ENCODE measurements at places on chromosomes 6 and 20.

DNA sequence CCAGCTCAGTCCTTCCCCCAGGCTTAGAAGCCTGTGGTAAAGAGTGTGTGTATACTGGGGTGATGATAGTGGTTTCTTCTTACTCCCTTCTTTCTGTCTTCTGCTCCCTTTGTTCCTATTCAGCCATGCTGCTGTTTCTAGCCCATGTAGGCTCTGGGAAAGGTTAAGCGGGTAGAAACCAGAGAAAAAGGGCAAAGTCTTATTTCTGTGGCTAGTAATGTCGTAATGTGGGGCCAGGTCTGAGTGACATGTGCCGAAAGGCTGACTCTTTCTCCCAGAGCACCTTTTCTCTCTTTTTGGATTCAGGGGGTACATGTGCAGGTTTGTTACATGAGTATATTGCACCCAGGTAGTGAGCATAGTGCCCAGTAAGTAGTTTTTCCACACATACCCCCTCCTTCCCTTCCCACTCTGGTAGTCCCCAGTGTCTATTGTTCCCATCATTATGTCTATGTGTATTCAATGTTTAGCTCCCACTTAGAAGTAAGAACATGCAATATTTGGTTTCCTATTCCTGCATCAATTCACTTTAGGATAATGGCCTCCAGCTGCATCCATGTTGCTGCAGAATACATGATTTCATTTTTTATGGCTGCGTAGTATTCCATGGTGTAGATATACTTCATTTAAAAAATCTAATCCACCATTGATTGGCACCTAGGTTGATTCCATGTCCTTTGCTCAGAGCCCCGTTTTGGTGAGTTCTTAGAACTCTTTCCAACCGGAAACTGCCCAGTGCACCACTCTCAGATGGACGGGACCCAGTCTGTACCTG, 74.3 kb downstream of the EFHC1 start:
- no peak for DNase-seq

- DNase-seq: no peak
These were observed 7.8 kb downstream of the USP49 start for GRCh38 chr6:41887331-41887751.

GRCh38 chr6:68160348-68160747, 474.7 kb upstream of the ADGRB3 start:
- no peak for DNase-seq

- DNase-seq: no peak
These were observed 30.7 kb downstream of the CHD6 start for GRCh38 chr20:41587523-41587922.

GRCh38 chr6:116364321-116364720, 6.4 kb upstream of the DSE start:
- DNase-seq: no peak

DNA sequence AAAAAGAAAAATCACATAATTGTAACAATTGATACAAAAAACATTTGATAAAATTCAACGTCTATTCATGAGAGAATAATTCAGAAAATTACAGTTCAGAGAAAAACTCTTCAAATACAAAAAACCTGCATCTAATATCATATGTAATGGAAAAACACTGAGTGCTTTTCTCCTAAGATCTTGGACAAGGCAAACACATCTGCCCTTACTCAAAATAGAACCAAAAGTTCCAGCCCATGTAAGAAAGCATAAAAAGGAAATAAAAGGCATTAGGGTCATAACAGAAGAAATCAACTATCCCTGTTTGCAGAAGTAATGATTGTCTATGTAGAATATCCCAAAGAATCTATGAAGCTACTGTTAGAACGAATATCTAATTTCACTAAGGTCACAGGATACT, 721.4 kb downstream of the RFPL4B start:
- no peak for DNase-seq

DNA sequence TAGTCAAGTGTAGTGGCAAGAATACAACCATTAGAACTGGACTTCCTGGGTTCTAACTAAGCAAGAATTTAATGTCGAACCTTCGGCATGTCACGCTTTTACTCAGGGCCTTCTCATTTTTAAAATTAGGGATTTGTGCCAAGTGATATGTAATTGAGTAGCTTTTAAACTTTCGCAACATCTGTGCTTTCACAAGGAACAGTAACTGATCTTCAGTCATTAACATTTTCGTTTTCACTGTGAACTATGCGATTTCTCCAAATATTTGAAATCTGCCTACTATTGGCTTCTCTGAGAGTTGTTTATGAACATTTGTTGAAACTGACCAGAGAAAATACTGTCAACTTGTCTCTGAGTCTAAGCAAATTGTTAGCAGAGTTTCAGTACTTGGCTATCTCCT, 27.6 kb downstream of the GRM1 start:
- no peak for DNase-seq

DNA sequence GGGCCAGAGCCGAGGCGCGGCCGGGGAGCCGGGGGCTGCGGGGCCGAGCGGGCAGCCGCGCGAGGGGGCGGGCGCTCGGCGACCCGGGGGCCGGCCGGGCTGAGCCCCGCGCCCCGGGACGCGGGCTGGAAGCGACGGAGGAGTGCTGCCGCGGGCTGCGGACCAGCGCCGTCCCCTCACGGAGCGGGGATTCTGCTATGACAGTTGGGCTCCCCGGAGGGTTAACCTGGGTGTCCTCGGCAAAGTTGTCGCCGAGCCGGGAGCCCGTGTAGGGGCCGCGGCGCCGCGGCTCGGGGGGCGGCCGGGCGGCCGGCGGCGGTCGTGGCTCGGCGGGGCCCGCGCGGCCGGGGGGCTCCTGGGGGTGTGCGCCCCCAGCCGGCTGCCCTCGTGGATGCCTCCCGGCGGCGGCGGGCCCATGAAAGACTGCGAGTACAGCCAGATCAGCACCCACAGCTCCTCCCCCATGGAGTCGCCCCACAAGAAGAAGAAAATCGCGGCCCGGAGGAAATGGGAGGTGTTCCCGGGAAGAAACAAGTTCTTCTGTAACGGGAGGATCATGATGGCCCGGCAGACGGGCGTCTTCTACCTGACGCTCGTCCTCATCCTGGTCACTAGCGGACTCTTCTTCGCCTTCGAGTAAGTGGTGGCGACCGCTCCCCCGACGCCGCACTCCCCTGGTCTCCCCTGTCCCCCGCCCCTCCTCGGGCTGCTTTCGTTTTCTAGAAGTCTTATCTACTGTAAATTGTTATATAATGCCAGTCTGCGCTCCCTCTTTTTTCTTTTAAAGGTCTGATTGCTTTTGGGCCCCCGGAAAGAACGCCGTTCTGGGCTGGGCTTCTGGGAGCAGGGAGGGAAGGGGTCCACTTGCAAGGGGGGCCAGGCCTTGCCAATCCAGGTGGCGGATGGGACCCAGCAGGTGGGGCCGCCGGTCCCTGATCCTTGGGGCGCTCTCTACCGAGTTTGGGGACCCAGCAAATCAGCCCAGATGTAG, 936 bp downstream of the ZDHHC14 start:
- peak; percentile 68 for DNase-seq

DNA sequence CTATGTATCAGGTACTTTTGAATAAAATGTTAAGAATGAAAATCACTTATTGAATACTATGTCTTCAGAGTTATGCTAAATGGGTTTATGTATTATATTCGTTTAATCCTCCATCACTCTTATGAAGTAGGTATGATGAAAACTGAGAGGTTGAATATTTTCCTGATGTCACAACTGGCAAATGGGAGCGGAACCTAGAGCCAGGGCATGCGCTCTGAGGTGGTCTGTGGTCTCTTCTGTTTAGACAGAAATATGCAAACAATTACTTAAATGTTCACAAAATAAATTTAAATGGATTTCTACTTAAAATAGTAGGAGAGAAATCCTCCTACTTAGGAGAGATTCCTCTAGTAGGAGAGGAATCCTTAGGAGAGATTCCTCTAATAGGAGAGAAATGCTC, 21.3 kb upstream of the UTRN start:
- no peak for DNase-seq

DNA sequence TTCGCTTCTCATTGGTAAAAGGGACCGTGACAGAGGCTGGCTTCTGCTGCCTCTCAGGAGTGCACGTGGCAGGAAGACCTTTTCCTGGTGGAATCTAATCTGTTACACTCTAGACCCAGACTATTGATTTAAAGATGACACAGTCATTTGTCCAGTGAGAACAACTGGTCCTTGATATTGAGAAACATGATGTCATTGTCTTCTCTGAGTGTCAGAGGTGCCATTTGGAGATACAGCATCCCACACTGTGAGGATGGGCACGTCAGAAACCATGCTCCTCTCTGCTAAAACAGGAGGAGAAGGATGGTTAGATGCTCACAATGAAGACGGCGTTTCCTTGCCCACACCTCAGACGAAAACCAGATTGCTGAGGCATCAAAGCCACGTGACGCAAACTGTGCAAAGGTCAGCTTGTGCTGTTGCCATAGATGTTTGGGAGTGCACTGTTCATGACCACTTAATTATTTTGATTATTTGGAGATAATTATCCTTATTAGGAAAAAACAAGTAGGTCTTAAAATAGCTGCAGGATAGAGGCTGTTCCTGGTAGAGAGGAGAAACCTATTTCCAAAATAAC, 169.0 kb downstream of the SMOC2 start:
- no peak for DNase-seq

DNA sequence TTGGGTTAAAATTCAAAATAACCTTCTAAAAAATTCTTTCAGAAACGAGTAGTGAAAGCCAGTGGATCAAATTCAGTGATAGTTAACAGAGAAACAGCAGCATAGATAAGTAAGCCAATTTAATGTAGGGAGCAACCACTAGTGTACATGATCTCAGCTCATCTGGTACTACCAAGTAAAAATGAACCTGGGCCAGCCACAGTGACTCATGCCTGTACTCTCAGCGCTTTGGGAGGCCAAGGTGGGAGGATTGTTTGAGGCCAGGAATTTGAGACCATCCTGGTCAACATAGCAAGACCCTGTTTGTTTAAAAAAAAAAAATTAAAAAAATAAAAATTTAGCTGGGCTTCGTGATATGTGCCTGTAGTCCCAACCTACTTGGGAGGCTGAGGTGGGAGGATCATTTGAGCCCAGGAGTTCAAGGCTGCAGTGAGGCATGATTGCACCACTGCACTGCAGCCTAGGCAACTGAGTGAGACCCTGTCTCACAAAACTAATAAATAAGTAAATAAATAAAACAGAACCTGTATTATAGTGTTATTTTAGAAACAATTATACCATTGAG, 32.4 kb downstream of the CBFA2T2 start:
- DNase-seq: no peak

GRCh38 chr6:37362101-37362828, 8.5 kb downstream of the RNF8 start:
- no peak for DNase-seq

DNA sequence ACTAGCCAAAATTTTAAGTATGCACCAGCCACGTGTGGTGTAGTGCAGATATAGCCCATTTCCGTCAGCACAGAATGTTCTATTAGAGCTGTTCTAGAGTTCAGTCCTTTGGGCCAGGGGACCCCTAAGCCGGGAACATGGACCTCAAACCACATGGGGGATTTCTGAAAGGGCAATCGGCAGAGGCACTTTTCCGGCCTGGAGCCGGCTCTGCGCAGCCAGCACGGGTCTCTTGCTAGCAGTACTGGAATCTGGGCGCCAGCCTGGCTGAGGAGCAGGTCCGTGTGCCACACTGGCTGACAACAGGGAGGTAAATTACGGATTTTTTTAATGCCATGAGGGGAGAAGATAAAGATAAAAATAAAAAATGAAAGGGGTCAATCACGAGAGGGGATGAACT, 120.5 kb downstream of the SULF2 start:
- DNase-seq: no peak

GRCh38 chr20:39855056-39855455, 834.0 kb downstream of the MAFB start:
- no peak for DNase-seq

- peak; percentile 57 for DNase-seq
These were observed 424 bp upstream of the KIF13A start for GRCh38 chr6:17987697-17988421.

GRCh38 chr20:63802469-63803240, 28.4 kb downstream of the ZBTB46 start:
- DNase-seq: no peak

DNA sequence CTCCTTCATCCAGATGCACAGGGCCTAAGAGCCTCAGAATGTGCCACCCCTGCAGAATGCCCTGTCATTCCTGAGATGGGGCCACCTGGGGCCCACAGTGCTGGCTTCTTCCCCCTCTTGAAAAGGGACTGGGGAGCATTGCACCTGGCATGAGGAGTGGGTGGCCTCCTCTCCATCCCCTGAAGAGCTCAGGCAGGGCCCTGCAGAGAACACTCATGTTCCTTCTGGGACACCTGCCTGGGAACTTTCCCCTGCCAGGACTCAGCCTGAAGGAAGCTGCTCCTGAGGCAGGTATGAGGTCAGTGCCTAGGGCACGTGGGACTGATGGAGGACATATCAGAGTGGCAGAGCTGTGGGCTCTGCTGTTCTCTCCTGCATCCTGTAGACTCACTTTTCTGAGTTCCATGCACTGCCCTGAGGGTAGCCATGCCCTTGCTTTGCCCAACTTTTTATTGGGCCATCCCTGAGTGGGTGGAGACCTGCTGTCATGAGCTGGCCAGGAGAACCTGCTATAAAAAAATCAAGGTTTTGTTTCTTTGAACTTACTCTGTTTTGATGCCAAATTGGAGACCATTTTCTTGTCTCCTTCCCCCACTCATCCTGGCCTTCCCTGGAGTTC, 19.5 kb downstream of the CCDC167 start:
- no peak for DNase-seq

DNA sequence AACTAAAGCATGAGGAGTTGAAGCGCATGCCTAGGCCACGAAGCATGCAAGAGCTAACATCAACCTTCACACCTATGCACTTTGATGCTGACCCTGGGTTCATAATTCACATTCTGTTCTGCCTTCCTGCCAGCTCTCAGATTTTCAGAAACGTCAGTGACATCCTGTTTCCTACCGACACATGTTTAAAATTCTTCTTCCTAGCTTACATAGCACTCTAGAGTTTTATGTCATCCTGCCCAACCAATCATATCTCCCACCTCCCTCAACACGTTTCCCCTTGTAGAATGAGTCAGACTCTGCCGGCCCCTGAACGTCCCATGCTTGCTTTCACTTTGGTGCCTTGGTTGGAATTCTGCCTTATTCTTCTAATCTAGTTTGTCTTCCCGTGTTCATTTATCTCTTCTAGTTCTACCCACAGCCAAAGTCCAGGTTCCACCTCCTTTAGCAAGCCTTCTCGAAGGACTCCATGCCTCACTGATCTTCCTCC, 97.2 kb upstream of the MAP7 start:
- DNase-seq: no peak

GRCh38 chr6:149899486-149899885, 1.6 kb upstream of the RAET1E start:
- no peak for DNase-seq

DNA sequence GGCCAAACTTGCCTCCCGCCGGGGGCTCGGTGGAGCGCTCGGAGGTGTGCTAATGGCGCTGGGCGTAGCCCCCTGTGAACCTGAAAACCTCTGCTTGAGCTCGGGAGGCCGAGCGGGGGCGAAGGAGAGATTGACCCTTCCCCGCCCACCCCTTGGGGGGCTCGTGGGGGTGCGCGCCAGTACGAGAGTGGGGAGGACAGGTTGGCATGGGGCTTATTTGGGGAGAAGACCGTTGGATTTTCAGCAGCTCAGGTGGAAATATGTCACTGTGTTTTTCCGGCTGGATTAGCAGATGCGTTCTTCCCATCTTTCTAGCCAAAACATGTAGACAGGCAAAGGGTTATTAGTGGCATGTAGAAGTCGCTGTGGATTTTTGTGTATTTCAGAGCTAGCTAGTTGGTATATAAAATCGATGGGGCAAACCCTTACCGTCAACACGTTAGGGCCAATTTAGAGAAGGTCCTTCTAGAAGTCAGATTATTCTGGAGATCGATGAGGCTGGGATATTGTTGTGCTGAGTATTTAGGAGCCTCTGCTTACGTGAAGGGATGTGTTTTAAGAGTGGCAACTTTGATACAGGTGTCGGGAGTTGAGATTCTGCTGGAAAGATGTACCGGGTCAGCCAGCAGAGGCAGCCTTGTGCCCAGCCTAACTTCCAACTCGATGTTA, 525 bp downstream of the NCOA7 start:
- DNase-seq: peak; percentile 86

GRCh38 chr6:16132909-16133308, 4.0 kb downstream of the MYLIP start:
- peak; percentile 25 for DNase-seq

All from RKO (cell line).